ENCODE measurements at places on chromosomes 6 and 20.

GRCh38 chr6:134097114-134097707, 44.8 kb upstream of the SLC2A12 start:
- peak; percentile 62 for DNase-seq

- no peak for DNase-seq
Measured at GRCh38 chr6:24439858-24440539, 37.3 kb downstream of the MRS2 start.

- DNase-seq = no peak
Measured at GRCh38 chr20:2509468-2509781, 710 bp upstream of the ZNF343 start.

DNA sequence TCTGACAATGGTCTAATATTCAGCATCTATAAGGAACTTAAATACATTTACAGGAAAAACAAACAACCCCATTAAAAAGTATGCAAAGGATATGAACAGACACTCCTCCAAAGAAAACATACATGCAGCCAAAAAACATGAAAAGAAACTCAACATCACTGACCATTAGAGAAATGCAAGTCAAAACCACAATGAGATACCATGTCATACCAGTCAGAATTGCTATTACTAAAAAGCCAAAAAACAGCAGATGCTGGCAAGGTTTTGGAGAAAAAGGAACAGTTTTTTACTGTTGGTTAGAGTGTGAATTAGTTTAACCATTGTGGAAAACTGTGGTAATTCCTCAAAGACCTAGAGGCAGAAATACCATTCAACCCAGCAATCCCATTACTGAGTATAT, 339.0 kb upstream of the ADGRB3 start:
- no peak for DNase-seq

GRCh38 chr6:149118737-149119653, 198.5 kb upstream of the TAB2 start:
- no peak for DNase-seq

GRCh38 chr6:117423754-117424153, 2.0 kb downstream of the ROS1 start:
- DNase-seq = no peak

DNA sequence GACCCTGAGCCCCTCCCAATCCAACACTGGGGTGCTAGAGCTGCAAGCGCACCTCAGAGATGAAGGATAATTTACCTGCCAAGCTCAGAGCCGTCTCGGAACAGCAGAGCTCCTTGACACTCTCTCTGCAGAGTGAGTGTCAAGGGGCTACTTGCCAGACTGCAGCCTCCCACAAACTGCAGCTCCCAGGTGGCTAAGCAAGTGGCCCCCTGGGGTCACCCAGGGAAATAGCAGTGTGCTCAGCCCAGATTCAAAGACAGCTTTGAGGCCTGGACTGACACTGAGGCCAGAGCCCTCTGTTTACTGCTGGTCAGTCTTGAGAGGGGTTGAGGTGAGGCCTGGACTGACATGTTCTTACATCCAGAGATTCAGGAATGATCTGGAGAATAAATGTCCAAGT, 46.0 kb upstream of the GJA1 start:
- DNase-seq = no peak

DNA sequence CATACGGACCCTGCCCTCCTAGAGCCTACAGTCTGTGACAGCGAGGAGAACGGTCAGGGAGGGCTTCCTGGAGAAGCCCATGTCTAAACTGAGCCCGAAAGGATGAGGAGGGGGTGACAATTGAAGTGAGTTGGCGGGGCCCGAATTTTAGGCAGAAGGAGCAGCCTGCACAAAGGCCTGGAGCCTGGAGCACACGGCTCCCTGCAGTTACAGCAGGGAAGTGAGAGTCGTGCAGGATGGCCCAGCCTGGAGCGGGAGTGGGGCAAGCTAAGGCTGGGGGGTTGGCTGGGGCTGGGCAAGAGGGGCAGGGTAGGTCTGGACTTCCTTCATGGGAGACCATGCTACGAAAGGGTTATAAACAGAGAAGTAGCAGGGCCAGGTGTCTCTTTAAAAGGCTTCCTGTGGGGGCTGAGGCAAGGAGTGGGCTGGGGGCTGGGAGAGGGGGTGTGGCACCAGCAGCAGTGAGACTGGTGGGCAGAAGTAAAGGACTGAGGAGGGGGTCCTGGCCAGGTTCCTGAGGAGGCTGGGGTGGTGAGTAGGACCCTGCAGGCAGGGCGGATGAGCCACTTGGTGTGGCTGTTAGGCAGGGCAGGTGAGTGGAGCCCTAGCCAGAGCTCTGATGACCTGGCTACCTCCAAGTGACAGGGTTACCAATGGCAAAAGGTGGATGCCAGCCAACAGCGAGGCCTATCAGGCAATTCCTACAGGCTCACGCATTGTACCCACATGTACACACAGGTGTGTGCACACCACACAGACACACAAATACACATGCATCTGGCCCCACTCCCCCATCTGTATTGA, 119.2 kb downstream of the MRPL14 start:
- DNase-seq = no peak

All from NCI-H1092 (cell line).